ENCODE measurements at places on chromosomes 6 and 20.
A peak's percentile ranks its signal among the peaks of the same experiment; 100 is the strongest.

DNA sequence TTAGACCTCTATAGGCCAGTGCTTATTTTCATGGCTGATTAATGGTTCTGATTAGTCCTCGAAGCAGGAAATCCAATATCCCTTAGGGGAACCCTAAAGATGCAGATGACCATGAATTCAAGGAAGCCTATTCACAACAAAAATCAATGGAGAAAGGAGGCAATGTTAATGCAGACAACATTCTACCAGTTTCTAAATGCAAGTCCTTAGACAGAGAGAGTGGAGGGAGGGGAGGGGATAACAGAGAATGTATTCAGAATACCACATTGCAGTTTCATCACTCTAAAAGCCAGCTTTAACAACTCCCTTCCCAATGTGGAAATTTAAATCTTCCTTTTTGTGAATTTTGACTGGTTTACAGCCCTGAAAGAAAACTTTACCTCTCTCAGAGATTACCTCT lies 87.1 kb upstream of the POU3F2 start:
- DNase-seq: no peak

DNA sequence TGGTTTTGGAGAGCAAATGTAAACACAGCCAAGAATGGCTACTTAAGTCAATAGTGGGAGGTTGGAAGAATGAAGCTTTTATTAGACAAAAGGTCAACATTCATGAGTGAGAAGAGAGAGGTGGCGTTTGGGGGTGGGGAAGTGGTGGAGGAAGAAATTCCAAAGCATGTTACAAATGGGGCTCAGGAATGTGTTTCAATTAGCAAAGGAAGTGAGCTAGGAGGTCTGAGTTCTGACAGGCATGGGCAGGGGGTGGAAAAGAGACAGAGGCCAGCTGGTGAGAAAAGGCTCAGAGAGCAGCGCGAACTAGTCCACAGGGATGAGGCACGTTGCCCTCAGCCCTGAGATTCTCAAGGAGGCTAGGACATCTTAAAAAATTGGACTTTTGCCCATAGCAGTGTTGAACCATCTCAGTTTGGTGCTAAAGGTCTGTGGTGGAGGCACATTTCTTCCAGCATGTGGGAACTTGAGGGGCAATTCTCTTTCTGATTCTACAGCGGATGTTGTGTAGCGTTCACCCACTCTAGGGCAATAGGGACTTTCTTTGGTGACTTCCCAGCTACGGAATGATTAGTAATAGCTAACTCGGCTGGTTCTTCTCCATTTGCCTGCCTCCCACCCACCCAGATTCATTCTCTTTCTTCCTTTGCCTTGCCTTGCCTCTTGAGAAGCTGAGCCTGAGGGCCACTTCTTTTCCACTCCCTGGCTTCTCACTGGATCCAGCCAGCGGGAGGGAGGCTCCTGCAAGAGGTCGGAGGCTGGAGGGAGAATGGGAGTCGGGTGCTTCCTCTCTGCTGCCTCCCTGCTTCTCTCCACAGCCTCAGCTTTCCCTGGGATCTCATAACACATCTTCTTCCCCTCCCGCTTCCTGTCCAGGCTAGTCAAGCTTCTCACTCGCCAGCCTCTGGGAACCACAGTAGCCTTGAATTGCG lies 45.1 kb upstream of the NEDD9 start:
- DNase-seq: peak; percentile 93

GRCh38 chr6:5622276-5623005 lies 361.1 kb downstream of the FARS2 start:
- no peak for DNase-seq

DNA sequence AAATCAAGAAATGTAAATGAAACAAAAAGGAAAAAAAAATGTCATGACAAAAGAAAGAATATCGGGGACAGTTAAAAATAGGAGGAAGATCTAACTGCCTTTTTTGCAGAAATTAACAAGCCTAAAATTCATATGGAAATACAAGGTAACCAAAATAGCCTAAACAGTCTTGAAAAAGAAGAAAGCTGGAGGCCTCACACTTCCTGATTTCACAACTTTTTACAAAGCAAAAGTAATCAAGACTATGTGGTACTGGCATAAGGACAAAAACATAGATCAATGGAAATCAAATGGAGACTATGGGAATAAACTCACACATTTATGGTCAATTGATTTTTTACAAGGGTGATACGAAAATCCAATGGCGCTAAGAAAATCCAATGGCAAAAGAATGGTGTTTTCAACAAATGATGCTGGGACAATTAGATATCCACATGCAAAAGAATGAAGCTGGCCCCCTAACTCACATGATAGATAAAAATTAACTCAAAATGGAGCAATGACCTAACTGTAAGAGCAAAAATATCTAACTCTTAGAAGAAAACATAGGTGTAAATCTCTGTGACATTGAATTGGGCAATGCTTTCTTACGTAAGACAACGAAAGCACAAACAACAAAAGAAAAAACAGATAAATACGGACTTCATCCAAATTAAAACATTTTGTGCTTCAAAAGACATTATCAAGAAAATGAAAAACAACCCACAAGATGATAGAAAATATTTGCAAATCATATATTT lies 24.5 kb downstream of the MAP3K5 start:
- DNase-seq: no peak

DNA sequence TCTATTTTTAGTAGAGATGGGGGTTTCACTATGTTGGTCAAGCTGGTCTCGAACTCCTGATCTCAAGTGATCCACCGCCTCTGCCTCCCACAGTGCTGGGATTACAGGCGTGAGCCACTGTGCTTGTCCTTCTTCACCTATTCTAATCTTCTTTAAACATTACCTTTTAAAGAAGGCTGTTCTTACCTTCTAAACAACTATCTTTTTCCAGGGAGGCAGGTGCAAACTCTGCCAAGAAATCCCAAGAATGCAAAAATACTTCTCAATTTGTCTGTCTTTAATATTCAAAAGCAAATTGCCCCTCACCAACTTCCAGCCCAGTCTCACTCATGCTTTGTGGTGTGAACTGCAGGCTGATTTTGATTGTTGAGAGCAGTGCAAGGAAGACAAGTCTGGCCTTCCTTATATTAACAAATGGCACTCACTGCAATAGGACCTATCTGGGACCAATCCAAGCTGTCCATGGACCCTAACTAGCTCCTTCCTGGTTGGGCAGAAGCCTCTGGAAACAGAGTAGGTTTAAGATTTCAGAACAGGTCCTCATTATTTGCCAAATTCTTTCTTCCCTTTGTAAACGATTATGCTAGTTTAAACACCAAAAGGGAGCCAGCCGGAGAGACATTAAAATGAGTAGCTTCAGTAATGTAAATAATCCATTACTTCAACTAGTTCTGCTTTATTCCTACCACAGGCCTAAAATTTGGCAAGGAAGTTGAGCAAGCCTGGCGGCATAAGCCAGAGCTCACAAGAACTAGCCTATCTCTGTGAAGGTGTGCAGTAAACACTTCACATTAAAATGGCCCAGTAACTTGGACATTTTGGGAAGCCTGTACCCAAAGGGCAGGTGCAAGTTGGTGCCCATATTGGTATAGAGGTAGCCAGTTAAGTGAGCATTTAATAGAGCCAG lies 1.6 kb downstream of the SCAND1 start:
- peak; percentile 29 for DNase-seq

DNA sequence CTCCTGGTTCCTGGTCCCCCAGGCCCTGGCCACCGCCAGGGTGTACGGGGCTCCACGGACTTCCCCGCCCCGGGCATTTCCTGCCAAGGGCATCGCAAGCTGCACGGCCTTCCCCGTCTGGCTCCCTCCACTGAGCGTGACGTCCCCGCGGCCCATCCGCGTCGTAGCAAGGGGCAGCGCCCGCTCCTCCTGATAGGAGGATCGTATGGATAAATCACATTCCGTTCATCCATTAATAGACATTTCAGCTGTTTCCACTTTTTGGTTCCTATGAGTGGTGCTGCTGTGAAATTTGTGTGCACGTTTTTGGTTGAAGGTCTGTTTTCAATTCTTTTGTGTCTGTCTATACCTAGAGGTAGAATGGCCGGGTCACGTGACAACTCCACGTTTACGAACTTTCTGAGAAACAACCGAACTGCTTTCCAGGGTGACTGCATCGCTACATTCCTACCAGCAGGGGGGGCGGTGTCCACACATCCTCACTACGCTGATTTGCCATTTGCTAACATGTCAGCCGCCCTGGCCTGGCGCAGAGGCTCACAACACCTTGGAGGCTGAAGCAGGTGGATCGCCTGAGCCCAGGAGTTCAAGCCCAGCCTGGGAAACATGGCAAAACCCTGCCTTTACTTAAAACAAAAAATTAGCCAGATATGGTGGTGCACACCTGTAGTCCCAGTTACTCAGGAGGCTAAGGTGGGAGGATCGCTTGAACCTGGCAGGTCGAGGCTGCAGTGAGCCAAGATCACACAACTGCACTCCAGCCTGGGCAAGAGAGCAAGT lies 37.7 kb downstream of the KCNQ2 start:
- DNase-seq: peak; percentile 11

DNA sequence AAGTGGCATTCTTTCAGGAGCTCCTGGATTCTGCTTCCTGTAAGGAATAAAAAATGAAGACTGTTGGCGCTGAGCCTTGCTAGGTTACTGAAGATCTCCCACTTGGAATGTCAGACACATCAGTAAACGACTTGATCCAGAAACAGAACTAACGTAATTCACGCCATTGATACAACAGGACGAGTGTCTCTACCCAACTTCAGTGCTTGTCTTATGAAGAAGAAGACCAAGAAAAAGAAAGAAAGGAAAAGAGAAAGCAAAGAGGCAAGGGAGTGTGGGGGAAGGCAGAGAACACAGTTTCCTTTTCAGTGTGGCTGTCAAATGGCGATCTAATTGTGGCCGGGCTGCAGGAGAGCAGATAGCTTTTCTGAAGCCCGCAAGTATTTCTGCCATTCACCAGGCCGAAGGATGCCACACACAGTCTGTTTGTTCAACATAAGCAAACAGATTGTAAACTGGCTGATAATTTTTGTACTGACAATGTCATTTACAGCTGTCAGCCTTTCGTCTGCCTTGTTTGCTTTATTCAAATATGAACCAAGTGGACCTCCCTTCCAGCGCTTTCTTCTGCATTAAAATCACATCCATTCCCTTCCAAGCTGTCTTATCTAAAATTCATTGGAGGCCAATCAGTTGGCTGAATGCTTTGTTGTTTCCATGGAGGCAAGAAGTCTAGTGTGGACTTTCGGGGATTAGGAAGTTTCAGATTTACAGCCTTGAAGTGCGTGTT lies 180.6 kb downstream of the FOXA2 start:
- no peak for DNase-seq

DNA sequence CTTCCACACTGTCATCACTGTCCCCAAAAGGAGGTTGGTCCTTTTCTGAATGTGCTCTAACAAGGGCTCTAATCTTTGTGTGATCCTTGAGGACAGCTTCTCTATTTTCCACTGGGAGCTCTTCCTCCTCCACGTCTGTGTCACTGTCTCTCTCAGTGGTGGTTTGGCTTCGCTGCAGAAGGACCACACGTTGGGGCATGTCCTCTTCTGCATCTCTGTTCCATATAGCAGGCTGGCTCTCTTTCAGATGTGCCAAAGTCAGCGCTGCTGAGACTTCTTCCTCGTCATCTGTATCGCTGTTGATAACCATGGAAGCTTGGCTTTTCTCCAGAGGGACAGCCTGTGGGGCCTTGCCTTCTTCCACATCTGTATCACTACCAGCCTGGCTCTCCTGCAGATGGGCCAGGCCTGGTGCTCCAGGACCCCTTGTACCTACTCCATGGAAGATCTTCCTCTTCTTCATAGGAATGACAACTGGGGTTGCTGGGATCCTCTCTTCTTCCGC lies 4.6 kb downstream of the MDC1 start:
- DNase-seq: no peak

GRCh38 chr20:63508072-63508768 lies 9.3 kb upstream of the EEF1A2 start:
- DNase-seq: no peak

DNA sequence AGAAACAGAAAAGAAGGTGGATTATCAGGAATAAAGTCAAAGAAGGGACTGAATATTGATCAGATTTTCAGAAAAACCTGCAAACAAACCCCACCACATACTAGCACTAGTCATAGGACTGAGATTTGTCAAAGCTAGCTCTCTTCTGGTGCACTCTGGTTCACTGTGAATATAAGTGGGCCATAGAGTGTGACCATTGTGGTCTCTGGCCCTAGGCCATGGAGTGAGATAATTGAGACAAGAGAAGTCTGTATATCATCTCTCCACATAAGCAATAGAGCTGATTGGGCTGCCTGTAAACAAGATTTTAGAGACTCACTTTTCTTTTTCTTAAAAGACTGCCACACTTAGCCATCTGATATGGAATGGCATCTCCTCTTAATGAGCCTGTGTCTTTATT lies 247.2 kb downstream of the LAMA2 start:
- no peak for DNase-seq

DNA sequence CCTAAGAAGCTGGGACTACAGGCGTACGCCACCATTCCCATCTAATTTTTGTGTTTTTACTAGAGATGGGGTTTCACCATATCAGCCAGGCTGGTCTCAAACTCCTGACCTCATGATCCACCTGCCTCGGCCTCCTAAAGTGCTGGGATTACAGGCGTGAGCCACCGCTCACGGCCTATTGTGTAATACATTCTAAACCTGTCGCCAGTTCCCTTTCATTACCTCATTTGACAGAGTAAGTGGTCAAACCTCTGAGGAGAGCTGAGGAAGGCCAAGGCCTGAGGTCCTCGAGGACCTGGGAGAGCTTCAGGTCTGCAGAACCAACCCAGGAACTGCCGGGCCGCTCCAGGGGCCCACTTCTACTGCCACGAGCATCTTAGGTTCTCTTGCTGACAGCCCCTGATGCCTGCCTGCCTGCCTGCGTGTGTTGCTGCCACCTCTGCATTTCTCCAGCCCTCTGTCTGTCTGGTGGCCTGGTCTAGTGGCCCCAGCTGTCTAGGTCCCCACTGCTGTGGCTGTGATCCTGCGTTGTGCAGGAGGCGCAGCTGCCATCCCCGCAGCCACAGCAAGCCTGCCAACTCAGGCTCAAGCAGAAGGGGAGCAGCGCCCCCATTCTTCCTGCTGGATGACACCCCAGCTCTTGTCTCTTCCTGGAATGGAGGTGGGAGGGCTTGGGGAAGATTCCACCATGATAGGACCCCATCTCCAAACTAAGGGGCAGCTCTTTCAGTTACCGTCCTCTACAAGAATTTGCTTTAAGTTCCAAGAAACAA lies 45.3 kb downstream of the PRR18 start:
- no peak for DNase-seq

DNA sequence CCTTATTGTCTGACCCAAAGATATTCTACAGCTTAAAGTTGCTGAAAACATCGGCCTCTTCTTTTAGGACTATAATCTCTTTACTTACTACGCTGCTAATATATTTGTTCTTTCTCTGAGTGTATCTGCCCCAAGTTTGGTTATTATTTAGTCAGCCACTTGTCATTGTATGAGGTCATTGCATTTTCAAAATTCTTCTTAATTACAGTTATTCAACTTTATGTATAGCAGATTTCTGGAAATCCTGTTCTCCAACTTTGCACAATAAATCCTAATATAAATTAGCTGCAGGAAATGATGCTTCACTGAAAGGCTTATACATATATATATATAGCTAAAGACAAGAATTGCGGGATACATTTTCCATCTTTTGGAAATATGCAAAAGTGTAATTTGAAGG lies 88.5 kb upstream of the HIVEP1 start:
- no peak for DNase-seq

All from astrocyte (in vitro differentiated cells and primary cell).